ENCODE measurements at places on chromosomes 1 and 21.
A peak's percentile ranks its signal among the peaks of the same experiment; 100 is the strongest.

DNA sequence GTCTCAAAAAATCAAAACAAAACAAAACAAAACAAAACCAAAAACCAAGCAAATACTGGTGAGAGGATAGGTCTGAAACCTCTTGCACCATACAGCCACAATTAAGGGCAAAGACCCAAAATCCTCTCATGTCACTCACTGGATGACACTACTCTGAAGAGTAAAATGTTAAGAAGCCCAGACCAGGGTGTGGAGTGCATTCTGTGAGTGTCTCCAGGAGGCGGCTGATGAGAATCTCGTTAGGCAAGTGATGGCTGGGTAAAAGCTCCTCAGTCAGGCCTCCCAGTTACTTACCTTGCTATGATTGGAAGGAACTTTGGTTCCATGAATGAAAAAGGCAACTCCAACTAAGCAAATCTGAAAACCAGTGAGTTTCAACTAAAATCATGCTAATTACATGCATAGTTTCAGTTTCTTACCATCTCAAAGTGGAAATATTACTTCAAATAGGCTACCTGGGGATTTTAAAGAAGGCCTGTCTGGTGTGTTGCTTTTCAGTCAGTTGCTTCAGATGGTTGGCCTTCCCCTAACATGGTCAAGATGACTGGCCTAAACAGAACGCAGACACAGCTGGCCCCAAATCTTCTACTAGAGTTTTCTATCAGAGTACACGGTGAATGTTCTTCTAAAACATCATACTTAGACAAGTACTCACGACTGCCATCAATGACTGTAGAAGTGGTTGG, 95.1 kb downstream of the KIAA0319L start:
- no peak for DNase-seq

- DNase-seq = no peak
Observed at GRCh38 chr21:16851054-16851453, 661.8 kb upstream of the CXADR start.

GRCh38 chr1:150974580-150975478, at the start of gene CERS2:
TSS of gene CERS2 (minus strand) at chr1:150974835. CDS start at chr1:150969090, 5,745 bp downstream.
- peak; percentile 55 for DNase-seq

- no peak for DNase-seq
Observed at GRCh38 chr1:2174348-2175054, 20.1 kb downstream of the FAAP20 start.

DNA sequence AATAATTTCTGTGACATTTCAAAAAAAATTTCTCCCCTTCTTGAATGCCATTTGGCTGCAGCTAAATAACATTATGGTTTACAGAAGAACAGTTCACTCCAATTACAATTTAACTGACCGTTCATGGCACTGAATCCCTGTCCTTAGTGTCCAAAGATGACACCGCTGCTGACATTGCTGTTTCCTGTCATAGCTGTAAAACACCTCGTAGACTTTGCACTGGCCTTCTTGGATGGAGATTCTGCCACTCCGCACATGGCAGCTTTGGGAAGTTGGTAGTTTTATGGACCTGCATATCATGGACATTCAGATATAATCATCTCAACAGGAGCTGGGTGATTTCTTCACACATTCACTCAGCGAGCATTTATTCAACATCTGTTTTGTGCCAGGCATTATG, 5.0 kb downstream of the ARMH1 start:
- no peak for DNase-seq

DNA sequence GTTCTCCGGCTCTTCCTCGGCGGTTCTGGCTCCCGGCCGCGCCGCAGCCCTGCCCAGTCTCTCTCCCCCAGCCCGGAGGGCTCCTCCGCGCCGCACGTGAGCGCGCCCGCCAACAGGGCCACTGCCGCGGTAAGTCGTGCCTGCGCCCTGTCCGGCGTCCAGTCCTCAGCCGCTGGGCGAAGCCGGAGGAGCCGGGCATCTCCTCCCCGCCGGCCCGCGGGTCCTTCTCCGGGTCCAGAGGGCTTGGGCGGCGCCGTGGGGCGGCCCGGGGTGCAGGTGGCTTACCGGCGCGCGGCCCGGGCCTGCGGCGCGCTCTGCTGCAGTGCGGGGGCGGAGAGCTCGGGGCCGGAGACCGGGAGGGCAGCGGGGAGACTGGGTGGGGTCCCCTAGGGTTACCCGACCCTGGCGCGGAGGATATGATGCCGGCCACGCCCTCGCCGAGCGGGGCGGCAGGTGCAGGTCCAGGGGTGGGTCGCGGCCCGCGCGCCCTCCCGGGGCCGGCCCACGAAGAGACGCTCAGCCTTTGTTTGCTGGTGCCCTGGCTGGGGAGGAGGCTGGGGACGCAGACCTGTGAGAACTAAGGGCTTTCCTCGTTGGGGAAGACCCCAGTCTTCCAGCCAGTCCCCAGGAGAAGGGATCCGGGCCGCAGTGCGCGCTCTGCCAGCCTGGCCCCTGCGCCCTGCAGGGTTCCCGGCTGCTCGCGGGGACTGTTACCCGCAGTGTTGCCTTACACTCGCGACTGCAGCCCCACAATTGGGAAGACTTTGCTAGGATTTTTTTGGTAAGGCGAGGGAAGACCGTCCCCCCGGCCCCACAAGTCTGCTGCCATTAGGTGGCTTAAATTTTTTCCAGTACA, at the start of gene DOP1B:
TSS of gene DOP1B (plus strand) at position 10 of the 856 bp plus-strand sequence. CDS start 7,910 bp downstream, outside the sequence.
- DNase-seq = no peak
